IMR-90 (cell line): ENCODE measurements at places on chromosomes 1 and 21. TPM values are rescaled to one million over a fixed set of nuclear protein-coding genes. Genes with fewer than 3 reads are reported as not detected.

DNA sequence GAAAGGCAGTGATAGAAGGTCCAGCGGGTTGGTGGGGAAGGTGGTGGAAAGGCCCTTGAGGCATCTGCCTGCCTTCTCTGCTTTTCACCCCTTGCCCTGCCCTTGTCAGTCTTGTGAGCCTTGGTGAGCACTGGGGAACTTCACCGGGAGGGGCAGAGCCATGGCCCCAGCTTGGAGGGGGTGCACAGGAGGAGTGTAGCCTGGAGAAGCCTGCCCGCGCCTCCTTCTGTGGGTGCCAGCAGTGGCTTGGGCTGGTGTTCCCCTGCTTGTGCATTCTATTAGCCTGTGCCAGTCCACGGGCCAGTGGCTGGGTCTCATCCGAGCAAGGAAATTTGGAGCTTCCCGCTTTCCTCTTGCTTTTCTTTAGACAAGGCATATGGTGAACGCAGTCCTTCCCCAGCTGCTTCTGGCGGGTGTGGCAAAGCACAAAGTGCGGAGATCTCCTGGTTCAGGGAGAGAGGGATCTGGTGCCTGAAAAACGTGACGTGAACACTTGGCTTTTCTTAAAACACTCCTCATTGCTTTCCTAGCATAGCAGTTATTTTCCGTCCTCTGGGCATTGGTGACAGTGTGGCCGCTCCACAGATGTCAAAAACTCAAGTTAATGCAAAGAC, 10.6 kb upstream of the B3GALT5 start:
- no peak for DNase-seq

DNA sequence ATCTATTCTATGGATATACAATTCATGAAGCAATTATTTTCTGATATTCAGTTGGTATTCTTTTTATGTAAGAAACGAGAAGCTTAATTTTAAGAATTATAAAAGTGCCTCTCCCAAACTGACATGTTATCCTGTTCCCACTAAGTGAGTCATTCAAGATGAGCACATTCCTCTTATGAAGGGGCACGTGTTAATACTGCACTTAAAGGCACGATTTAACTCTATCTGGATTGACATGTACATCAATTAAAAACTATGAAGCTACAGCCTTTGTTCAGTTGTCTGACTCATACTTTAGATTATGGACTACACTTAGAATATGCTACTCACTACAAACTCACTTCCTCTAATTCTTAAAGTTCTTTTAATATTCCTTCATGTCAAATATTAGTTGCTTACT, 111.6 kb downstream of the CYYR1 start:
- no peak for DNase-seq

DNA sequence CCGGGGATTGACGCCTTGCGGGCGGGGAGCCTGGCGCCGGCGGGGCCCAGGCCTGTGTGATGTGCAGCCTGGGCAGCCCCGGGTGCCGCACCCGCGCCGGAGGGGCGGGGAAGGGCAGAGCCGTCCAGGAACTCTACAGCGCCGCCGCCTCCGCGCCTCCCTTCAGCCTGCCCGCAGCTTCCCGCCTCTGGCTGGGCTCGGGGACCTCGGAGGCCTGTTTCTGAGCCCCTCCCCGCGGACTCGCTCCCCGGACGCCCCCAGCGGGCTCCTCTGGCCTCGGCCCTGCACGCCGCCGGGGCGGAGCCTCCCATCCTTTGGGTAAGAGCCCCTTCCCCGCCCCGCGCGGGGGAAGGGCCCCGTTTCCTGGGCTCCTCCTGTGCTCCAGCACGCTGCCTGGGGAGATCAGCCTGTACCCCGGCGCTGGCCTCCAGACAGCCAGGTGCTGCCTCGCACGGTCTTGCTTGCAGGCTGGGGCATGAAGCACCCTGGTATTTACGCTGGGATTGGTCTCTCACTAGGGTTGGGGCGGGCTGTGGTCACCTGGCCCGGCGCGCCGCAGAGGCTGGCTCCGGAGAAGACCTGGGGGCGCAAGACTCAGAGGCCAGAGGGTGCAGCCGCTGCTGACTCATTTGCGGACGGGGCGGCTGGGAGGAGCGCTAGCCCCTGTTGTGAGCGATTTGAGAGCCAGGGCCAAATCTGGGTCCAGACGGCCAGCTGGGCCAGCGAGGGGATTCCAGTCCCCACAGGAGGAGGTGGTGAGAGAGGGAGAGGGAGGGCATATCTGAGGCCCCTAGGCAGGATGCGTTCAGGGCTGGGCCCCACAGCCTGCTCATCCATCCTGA, 5.7 kb upstream of the ACOT11 start:
- peak; percentile 50 for DNase-seq

DNA sequence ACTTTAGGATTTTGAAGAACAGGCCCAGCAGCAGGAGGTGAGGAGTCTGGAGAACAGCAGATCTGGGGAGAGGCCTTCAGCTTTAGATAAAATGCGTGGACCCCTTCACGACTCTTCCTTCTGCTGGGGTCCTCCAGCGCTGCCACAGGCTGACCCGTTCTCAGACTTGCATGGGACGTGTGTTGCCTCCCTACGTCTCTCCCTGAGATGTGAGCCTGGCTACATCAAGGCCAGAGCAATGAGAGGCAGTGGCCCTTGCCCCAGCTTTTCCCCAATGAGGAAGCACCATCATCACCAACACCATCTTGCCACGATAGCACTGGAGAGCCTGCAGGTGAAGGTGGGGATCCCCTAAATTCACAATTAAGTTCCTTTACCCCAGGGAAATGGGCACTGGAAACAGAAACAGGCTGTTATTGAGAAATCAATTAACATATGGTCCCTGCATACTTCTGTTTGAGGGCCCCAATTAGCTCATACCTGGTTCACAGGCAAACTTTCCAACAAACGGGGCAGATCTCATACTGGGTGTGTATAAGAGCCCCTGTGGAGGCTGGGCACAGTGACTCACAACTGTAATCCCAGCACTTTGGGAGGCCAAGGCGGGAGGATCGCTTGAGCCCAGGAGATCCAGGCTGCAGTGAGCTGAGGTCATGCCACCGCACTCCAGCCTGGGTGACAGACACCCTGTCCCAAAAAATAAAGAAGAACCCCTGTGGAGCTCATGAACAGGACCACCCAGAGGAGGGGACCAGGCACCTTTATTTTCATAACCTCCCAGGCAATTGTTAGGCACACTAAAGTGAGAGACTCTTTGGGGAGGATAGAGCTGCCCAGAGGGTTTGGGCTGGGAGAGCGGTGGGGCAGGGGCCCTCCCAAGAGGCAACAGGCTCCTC, 12.1 kb upstream of the ADAMTSL4 start:
- DNase-seq = no peak

DNA sequence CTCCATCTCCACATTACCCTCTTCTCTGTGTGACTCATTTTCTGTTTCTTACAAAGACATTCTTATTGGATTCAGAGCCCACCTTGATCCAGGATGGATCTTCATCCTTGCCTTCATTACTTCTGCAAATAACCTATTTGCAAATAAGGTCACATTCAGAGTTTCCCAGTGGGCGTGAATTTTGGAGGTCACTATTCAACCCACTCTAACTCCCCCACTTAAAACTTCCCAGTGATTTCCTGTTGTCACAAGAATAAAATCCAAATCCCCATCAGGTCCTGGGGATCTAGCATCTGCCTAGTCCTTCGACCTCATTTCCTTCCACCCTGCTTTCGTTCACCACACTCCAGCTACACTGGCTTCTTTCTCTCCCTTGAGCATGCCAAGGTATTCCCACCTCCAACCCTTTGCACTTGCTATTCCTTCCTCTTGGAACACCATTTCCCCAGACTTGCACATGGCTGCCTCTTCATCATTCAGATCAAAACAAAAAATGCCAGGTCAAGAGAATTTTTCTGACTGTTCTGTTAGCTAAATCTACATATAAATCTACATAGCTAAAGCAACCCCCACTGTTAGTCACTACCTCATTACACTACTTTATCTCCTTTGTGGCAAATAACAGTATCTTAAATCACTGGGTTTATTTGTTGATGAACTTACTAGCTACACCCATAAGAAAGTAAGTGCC, 187.2 kb downstream of the TOMM20 start:
- DNase-seq = peak; percentile 44

DNA sequence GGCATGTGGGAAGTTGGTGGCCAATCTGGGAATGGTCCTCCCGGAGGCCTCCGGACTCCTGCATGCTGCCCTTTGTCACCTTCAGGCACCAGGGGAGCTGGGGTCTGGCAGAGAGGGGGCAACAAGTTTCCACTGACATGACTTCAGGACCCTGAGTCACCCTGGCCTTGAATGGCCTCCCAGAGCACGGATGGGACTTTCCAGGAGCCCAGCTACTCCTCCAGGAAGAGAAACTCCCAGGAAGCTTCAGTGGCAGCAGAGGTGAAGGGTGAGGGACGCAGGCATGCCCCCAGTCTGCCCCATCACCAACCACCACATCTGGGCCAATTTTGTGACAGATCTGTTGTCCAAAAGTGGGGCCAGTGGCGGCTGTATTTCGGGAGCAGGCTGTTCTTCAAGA, 55.9 kb upstream of the WASF2 start:
- no peak for DNase-seq

DNA sequence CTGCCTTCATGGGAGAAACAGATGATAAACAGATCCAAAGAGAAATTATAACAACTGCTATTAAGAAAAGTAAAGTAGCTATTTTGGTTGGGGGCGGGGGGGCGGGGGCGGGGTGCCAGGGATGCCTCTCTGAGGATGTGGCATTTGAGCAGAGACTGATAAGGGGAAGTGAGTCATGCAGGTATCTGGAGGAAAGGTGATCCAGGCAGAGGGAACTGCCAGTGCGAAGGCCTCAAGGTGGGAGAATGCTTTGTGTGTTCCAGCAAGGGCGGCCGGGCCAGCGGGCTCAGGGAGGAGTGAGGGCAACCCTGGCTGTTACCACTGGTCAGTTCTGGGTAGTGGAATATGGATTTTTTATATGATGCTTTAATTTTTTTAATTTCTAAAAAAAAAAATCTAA, 7.0 kb upstream of the TNFRSF1B start:
- no peak for DNase-seq

GRCh38 chr1:73161418-73161817, 879.1 kb upstream of the NEGR1 start:
- DNase-seq = no peak

- no peak for DNase-seq
Observed at GRCh38 chr1:153432874-153433681, 16.8 kb downstream of the S100A7A start.

- no peak for DNase-seq
Observed at GRCh38 chr1:101107496-101108110, 82.0 kb upstream of the DPH5 start.

SLC66A1 gene
- total RNA-seq = 6.8 and 7.5 TPM in 2 replicates

PLCH2 gene
- total RNA-seq = 0.18 and 0.28 TPM in 2 replicates

MIXL1 gene
- total RNA-seq = not detected in 2 replicates

SLC25A34 gene
- under 0.01 TPM in 1 of 2 replicates, not detected in the other for total RNA-seq

MXRA8 gene
- 92.5 and 97.8 TPM in 2 replicates for total RNA-seq

PAFAH2 gene
- total RNA-seq = 11.9 and 12.2 TPM in 2 replicates
